ENCODE measurements at places on chromosomes 6 and 20.

GRCh38 chr6:6657085-6657819 is 68.7 kb downstream of the LY86 start:
- no peak overlapping the region for H3K27ac ChIP-seq
- no peaks in the 10 kb centered on the region for H3K36me3 ChIP-seq
- no peak overlapping the region for H3K4me3 ChIP-seq
- no peak for DNase-seq
- H3K4me1 ChIP-seq = no peaks in the 10 kb centered on the region
- H3K27me3 ChIP-seq = no peaks in the 10 kb centered on the region

DNA sequence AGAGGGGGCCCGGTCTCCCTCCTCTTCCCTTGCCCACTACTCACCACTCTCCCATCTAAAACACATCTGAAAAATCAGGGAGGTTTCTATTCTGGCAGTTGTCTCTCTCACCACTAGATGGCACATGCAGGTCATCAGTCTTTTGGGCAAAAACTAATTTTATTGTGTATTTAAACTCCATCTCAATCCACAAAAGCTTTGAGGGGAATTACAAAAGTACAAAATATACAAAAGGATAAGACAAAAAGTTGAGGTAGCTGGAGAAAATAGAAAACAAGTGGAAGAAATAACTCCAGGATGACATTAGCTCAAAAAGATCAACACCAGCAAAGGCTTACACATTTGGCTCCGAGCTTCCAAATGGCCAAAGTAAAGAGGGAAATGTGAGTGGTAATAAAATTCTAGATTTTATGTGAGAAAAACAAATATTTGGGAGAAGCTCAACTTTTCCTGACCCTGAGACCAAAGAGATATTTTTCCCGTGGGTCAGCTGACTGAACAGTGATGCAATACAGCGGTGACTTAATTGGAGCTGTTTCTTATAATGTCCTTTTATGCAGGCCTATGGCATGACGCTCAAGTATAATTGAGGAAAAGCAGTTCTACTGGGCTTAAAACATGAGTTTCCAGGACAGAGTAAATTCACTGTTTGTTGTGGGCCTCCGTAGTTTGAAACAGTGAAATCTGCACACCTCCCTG is 79.8 kb upstream of the CHD6 start:
- no peak overlapping the region for H3K27ac ChIP-seq
- H3K27me3 ChIP-seq = no peaks in the 10 kb centered on the region
- H3K36me3 ChIP-seq = no peaks in the 10 kb centered on the region
- H3K4me3 ChIP-seq = no peak overlapping the region
- peaks cover 3% of the 10 kb centered on the region for H3K4me1 ChIP-seq

- peaks cover 45% of the 10 kb centered on the region for H3K36me3 ChIP-seq
- no peak for DNase-seq
- H3K4me1 ChIP-seq = no peaks in the 10 kb centered on the region
- no peak overlapping the region for H3K4me3 ChIP-seq
- no peak overlapping the region for H3K27ac ChIP-seq
Measured at GRCh38 chr20:39025883-39026282, 63.7 kb downstream of the DHX35 start.

DNA sequence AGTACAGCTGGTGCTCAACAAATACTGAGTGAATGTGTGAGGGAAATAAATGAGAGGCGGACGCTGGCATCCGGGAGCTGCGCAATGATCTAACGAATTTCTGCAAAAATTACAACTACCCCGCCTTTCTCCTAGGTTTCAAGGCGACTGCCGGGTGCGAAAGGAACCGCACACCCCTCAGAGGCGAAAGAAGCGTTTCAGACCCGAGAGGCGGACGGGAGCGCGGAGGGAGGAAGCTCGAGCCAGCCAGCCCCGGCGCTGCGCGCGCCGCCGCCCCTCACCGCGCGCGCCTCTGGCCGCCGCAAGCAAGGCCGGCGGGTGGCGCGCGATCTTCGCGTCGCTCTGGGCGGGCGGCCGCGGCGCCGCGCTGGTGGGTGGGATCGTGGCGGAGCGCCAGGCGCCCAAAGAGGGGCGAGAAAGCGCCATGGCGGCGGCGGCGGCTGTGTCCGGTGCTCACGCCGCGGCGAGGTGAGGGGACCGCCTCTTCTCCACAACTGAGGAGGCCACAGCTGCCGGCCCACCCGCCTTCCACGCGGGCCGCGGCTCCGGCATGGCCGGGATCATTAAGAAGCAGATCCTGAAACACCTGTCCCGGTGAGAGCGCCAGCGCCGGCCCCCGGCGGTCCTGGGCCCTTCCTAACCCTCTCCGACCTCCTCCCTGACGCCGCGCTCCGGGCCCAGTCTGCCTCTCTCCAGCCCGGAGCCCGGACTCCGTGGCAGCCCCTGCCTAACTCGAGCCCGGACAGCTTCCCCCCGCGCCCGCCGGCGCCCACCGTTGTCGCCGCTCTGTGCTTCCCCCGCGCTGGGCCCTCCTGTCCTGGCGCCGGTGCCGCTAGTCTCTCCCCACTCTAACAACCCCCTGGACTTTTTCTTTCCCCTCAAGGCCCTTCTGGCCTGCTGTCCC is at the start of gene BLTP3A:
Gene BLTP3A (plus strand): TSS at position 383 of the 904 bp plus-strand sequence. CDS start 168 bp downstream, at position 551.
- H3K27me3 ChIP-seq = no peaks in the 10 kb centered on the region
- peak; percentile 98 for DNase-seq
- H3K27ac ChIP-seq = peak within 1 kb of the TSS; percentile 58
- H3K4me1 ChIP-seq = peaks cover 14% of the 10 kb centered on the region
- H3K4me3 ChIP-seq = peak within 1 kb of the TSS; percentile 94

DNA sequence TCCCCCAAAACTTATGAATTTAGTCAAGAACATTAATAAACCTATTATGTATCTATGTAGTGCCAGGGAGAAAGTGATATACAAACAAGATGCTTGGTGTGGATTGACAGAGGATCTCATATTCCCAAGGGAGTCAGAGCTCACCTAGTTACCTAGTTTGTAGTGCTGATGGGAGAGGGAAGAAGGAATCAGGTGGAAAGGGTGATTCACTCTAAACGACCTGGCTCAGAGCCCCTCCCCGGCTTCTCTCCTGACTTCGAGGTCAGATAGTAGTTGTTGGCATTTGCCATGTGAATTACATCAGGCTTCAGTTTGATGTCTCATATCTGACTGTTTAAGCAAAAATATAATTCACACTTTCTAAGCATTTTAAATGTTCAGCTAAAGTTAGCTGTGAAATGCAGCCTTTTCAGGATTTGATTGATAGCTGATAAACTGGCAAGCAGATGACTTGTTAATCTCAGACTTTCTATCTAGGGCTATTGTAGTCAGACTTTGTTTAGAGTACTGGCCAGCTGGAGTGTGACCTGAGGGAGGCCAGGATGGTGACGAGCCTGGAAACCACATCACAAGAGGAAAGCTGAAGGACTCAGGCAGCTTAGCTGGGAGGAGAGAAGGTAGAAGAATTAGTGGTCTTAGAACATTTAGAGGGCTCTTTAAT is 123.7 kb downstream of the AKAP7 start:
- no peak overlapping the region for H3K27ac ChIP-seq
- H3K36me3 ChIP-seq = no peaks in the 10 kb centered on the region
- no peaks in the 10 kb centered on the region for H3K4me1 ChIP-seq
- DNase-seq = no peak
- H3K27me3 ChIP-seq = no peaks in the 10 kb centered on the region

- no peak overlapping the region for H3K4me3 ChIP-seq
- no peak for DNase-seq
- H3K27me3 ChIP-seq = no peaks in the 10 kb centered on the region
- H3K36me3 ChIP-seq = no peaks in the 10 kb centered on the region
Measured at GRCh38 chr6:115882771-115883170, 177.9 kb downstream of the FRK start.

DNA sequence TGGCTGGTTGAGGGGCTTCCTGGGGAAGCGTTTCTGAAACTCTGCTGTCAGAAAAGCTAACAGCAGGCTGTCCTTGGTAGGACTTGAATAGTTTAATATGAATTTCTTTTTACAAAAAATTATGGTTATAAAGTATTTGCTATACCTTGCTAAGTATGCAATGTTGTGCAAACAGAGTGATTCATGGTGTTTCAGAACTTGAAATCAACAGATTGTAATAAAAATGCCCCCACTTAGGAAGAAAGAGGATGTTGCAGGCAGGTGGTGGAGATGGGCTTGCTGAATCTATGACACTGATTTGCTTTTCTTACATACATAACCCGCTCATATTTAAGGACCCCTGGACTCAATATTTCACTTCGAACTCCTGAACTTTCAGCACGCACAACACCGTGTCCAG is 211.6 kb downstream of the THBS2 start:
- H3K4me3 ChIP-seq = no peak overlapping the region
- no peaks in the 10 kb centered on the region for H3K36me3 ChIP-seq
- no peak overlapping the region for H3K27ac ChIP-seq
- peaks cover 20% of the 10 kb centered on the region for H3K4me1 ChIP-seq

DNA sequence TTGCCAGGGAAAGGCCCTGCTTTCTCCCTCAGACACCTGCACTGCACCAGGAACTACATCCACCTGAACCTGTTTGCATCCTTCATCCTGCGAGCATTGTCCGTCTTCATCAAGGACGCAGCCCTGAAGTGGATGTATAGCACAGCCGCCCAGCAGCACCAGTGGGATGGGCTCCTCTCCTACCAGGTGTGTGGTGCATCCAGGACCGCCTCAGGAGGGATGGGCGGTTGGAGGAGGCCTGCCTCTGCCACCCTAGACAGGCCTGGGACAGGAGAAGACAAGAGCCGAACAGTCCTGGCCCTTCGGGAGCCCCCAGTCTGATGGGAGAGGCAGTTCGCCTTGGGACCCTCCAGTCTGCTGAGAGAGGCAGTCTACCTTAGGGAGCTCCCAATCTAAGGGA is 24.2 kb downstream of the GLP1R start:
- H3K27me3 ChIP-seq = no peaks in the 10 kb centered on the region
- H3K4me3 ChIP-seq = no peak overlapping the region
- H3K27ac ChIP-seq = no peak overlapping the region
- no peaks in the 10 kb centered on the region for H3K4me1 ChIP-seq
- no peak for DNase-seq

DNA sequence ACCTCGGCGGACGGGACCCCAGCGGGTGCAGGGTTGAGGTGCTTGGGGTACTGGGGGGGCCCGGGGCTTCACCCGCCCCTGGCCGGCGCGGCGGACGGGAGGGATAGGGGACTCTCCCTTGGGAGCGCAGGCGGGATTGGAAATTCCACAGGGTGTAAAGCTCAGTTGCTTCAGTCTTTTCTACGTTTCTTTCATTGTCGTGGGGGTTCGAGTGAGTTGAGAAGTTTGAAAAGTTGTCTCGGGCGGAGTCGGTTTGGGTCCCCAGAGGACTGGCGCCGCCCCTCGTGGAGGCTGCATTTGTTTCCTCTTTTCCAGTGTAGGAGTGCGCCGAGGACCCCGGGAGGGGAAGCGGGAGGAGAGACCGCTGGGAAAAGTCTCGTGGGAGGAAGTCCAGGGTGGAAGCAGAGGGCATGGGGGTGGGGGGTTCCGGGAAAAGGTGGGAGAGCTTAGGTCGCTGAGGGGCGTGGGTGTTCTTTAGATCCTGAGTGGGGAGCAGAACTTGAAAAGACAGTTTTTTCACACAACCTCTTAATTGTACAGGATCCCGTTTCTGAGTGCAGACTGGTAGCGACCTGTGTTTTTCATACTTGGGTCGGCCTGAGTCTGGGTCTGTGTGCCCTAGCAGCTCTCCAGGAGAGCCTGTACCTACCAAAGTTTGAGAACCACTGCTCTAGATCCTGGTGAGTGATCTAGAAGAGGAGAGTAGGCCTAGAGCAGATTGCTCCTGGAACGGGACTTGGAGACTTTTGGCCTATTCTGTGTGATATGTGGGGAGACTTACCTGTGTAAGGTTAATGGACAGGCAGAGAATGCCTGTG is 495 bp downstream of the FAM83B start:
- H3K36me3 ChIP-seq = no peaks in the 10 kb centered on the region
- peak overlapping the region; percentile 58 for H3K4me3 ChIP-seq
- peaks cover 23% of the 10 kb centered on the region for H3K27me3 ChIP-seq
- no peak overlapping the region for H3K27ac ChIP-seq
- peaks cover 4% of the 10 kb centered on the region for H3K4me1 ChIP-seq

- no peak overlapping the region for H3K27ac ChIP-seq
- no peaks in the 10 kb centered on the region for H3K4me1 ChIP-seq
- H3K36me3 ChIP-seq = no peaks in the 10 kb centered on the region
- no peak overlapping the region for H3K4me3 ChIP-seq
- no peak for DNase-seq
- H3K27me3 ChIP-seq = no peaks in the 10 kb centered on the region
Measured at GRCh38 chr20:54514028-54514607, 38.7 kb downstream of the DOK5 start.

GRCh38 chr20:36439040-36439730 is 102.1 kb upstream of the MYL9 start:
- H3K36me3 ChIP-seq = no peaks in the 10 kb centered on the region
- no peak overlapping the region for H3K4me3 ChIP-seq
- no peaks in the 10 kb centered on the region for H3K4me1 ChIP-seq
- peaks cover 7% of the 10 kb centered on the region for H3K27me3 ChIP-seq
- peak; percentile 94 for DNase-seq

DNA sequence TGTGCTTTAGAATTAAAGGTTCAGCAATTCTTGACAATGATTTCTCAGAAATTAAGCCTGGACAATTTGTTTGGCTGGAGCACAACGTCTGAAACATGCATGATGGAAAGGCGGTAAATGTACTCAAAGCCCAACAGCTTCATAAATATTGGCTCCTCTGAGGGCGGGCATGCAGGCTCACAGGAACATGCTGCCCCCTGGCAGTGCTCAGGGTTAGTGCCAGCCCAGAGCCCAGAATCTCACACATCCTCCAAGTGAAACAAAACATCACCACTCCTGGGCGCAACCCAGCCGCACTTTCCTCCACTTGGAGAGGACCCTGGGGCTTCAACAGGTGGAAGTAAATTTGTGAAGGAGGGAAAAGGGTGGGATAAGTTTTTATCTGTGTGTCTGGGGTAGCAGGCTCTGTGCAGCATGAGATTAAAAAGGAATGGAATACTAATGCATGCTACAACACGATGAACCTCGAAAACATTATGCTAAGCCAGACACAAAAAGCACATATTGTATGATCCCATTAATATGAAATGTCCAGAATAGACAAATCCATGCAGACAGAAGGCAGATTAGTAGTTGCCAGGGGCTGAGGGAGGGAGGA is 54.1 kb upstream of the PTPRT start:
- DNase-seq = no peak

DNA sequence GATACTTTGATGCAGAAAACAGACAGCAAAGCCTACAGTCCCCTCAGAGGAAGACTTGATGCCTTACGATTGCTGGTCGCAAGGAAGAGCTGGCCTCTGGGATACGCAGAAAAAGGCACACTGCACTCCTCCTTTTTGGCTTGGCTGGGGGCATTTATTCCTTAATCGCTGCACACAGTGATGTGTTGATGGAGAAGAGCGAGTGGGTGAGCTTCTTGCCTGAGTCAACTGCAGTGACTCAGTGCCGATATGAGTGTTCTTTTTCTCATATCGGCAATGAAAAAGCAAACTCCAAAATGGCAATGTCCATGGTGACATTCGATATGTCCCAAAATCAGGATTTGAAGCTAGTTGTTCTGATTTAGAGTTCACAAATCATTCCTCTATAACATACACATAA is 794.8 kb downstream of the HACE1 start:
- no peaks in the 10 kb centered on the region for H3K4me1 ChIP-seq
- no peak overlapping the region for H3K4me3 ChIP-seq
- H3K27ac ChIP-seq = no peak overlapping the region
- no peaks in the 10 kb centered on the region for H3K36me3 ChIP-seq

GRCh38 chr6:128403618-128404444 is 116.6 kb downstream of the PTPRK start:
- peaks cover 3% of the 10 kb centered on the region for H3K4me1 ChIP-seq
- no peak overlapping the region for H3K4me3 ChIP-seq
- no peak overlapping the region for H3K27ac ChIP-seq
- no peak for DNase-seq
- no peaks in the 10 kb centered on the region for H3K27me3 ChIP-seq
- H3K36me3 ChIP-seq = no peaks in the 10 kb centered on the region
